Osteocyte (in vitro differentiated cells): ENCODE measurements at places on chromosomes 6 and 20. TPM values are rescaled to one million over a fixed set of nuclear protein-coding genes. Genes with fewer than 3 reads are reported as not detected.
A peak's percentile ranks its signal among the peaks of the same experiment; 100 is the strongest.

- H3K4me3 ChIP-seq: no peak overlapping the region
- H3K27me3 ChIP-seq: no peaks in the 10 kb centered on the region
- no peaks in the 10 kb centered on the region for H3K4me1 ChIP-seq
- no peak for DNase-seq
- no peaks in the 10 kb centered on the region for H3K36me3 ChIP-seq
These were observed 50.3 kb upstream of the TXNDC5 start for GRCh38 chr6:7960848-7961247.

DNA sequence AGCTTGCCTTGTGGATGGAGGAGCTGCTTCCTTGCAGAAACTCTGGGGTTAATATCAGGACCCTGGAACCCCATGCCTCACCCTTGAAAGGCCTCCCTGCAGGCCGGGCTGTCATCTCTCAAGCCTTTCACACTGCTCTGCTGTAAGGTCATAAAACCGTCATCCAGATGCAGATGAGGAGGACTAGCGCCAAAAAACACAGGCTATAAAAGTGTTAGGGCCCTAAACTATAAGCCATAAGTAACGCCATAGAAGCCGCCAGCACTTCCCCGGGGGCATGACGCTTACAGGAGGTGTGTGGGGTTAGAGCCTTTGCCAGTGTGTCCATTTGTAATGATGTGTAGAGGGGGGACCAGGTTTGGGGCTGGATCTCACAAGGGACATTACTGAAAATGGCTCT lies 47.6 kb downstream of the CDH4 start:
- H3K36me3 ChIP-seq: no peaks in the 10 kb centered on the region
- no peak overlapping the region for H3K4me3 ChIP-seq
- H3K4me1 ChIP-seq: peaks cover 12% of the 10 kb centered on the region
- DNase-seq: no peak
- H3K27me3 ChIP-seq: no peaks in the 10 kb centered on the region

GRCh38 chr6:26158581-26159356 lies 71.5 kb downstream of the HFE start:
- peaks cover 41% of the 10 kb centered on the region for H3K4me1 ChIP-seq
- peak overlapping the region; percentile 92 for H3K27ac ChIP-seq
- peaks cover 6% of the 10 kb centered on the region for H3K36me3 ChIP-seq
- DNase-seq: no peak
- H3K27me3 ChIP-seq: no peaks in the 10 kb centered on the region

GRCh38 chr20:14764511-14765369 lies 427.3 kb upstream of the FLRT3 start:
- no peak overlapping the region for H3K4me3 ChIP-seq
- no peak for DNase-seq
- H3K4me1 ChIP-seq: no peaks in the 10 kb centered on the region
- peaks cover 8% of the 10 kb centered on the region for H3K27me3 ChIP-seq
- no peaks in the 10 kb centered on the region for H3K36me3 ChIP-seq

The DEFB124 gene
- total RNA-seq: not detected in 2 replicates

DNA sequence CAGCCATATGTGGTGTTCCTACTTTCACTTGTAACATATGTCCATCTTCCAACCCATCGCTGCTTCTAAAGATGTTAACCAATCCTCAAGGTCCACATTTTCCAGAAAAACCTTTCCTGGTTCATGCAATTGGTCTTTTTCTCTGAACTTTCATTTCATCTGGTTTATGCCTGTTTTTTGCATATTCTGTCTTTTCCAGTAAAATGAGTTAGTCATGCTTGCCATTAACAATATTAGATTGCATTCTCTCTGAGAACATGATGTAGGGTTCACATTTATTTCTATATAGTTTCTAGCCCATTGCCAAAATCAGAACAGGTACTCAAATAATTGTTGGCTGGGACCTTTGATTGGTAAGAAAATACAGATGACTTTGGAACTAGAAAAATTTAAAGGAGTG lies 36.7 kb downstream of the HIVEP2 start:
- no peaks in the 10 kb centered on the region for H3K27me3 ChIP-seq
- peaks cover 12% of the 10 kb centered on the region for H3K36me3 ChIP-seq
- H3K4me1 ChIP-seq: peaks cover 27% of the 10 kb centered on the region
- peak overlapping the region; percentile 0 for H3K27ac ChIP-seq

- peaks cover 11% of the 10 kb centered on the region for H3K4me1 ChIP-seq
- H3K27me3 ChIP-seq: no peaks in the 10 kb centered on the region
- DNase-seq: no peak
- H3K27ac ChIP-seq: no peak overlapping the region
- no peaks in the 10 kb centered on the region for H3K36me3 ChIP-seq
These were observed 78.1 kb upstream of the EZR start for GRCh38 chr6:158897236-158897635.

DNA sequence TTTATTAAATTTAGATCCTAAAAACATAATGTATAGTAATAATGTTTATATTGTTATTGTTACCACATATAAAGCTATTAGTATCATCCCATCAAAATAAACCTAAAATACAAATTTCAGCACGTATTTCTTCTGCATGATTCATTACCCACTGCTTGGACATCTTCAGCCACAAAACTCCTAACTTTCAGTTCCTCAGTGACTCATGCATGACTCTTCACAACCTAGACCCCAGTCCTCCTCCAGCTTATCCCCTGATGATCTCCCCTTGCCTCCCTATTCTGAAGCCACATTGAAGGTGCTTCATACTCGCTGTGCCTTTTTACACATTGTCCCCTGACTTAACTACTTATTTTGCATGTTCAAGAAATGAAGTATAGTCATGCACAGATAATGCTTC lies 11.2 kb upstream of the GPRC6A start:
- H3K27ac ChIP-seq: no peak overlapping the region
- no peaks in the 10 kb centered on the region for H3K36me3 ChIP-seq
- DNase-seq: no peak
- H3K4me1 ChIP-seq: no peaks in the 10 kb centered on the region
- peaks cover 18% of the 10 kb centered on the region for H3K27me3 ChIP-seq
- no peak overlapping the region for H3K4me3 ChIP-seq

- no peak overlapping the region for H3K4me3 ChIP-seq
- no peaks in the 10 kb centered on the region for H3K4me1 ChIP-seq
- peaks cover 58% of the 10 kb centered on the region for H3K27me3 ChIP-seq
- no peak for DNase-seq
These were observed 18.0 kb upstream of the BRPF3 start for GRCh38 chr6:36178544-36178943.

DNA sequence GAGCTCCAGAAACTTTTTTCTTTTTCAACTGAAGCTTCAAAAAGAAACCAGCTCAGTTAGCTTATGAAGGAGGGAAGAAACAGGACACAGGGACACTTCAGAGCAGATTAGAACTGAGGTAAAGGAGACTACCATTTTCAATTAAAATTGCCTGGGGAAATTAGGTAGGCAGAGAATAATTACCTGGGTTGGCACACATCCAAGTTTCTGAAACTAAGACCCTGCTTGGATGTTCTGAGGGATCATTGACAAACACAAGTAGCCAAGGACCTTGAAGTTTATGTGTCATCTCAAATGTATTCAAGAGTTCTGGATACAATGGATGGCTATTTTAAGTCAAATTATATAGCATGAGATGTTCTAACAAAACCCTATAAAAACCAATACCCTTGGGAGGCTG lies 137.6 kb downstream of the PLCB4 start:
- no peaks in the 10 kb centered on the region for H3K27me3 ChIP-seq
- no peak overlapping the region for H3K27ac ChIP-seq
- peaks cover 2% of the 10 kb centered on the region for H3K36me3 ChIP-seq
- H3K4me3 ChIP-seq: no peak overlapping the region

- H3K36me3 ChIP-seq: no peaks in the 10 kb centered on the region
- H3K27me3 ChIP-seq: no peaks in the 10 kb centered on the region
- no peak for DNase-seq
- H3K4me3 ChIP-seq: peak overlapping the region; percentile 44
- H3K27ac ChIP-seq: no peak overlapping the region
These were observed 753 bp upstream of the FASTKD5 start for GRCh38 chr20:3160418-3160817.

GRCh38 chr20:25199473-25200260 lies 4.2 kb downstream of the ENTPD6 start:
- H3K27me3 ChIP-seq: no peaks in the 10 kb centered on the region
- peak overlapping the region; percentile 59 for H3K27ac ChIP-seq
- DNase-seq: no peak
- peak overlapping the region; percentile 30 for H3K4me3 ChIP-seq

DNA sequence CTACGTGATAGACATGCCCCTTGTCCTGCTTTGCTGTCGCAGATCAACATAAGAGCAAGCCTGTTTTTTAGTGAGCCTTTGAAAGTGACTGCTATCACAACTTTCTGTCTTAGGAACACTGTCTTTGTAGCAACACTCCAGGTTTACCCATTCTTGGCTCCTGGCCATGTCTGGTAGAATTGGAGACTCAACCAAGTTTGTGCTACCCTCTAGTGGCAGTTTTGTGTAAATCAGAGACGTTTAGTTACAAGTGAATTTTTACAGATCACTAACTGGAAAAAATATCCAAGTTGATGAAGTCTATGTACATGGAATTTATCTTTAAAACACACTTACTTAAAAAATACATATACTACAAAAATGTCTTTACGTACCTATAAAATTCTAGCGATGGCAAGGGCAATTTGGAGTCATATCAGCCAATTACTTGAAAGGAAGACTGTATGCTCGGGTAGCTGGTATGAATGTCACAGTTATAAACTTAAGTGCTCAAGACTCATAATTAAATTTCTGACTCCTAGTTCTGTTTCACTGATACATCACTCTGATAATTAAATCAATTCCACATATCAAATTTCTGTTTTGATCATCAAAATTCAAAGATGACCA lies 101.4 kb downstream of the ADGB start:
- no peaks in the 10 kb centered on the region for H3K36me3 ChIP-seq
- H3K4me3 ChIP-seq: no peak overlapping the region
- peak; percentile 85 for DNase-seq
- H3K27me3 ChIP-seq: peaks cover 35% of the 10 kb centered on the region
- no peak overlapping the region for H3K27ac ChIP-seq

DNA sequence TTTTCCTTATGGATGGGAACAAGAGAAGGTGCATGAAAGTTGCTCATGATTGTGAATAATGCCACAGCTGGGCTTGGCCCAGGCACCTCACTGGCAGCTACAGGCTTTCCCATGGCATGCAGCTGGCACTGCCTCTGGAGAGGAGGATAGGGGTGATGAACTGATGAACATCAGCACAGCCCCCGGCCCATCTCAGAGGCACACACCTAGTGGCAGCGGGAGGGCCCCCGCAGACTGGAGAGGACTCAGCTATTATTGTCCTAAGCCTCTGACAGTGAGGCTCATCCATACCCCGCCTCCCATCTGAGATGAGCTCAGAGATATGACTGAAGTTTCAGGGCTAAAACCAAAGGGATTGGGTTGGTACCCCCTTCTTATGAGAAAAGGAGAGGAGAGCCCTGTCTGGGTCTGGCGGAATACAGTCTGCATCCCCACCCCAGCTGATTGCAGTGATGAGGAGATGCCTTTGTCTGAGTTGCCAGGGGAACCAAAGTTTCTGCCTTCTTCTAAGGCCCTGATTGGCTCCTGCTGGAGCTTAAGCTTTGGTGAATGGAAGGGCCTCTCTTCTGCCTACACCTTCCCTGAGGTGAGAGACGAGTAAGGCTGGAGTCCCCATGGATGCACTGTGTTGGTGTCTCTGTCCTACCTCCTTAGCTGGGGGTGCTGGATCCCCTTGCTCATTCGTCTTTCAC lies 27.6 kb upstream of the EPB41L1 start:
- H3K4me1 ChIP-seq: peaks cover 16% of the 10 kb centered on the region
- H3K27ac ChIP-seq: no peak overlapping the region
- H3K4me3 ChIP-seq: no peak overlapping the region
- no peaks in the 10 kb centered on the region for H3K27me3 ChIP-seq
- no peaks in the 10 kb centered on the region for H3K36me3 ChIP-seq

The NEURL2 gene
- total RNA-seq: 7.3 and 7.4 TPM in 2 replicates

The FOXC1 gene
- total RNA-seq: 106 and 108 TPM in 2 replicates

The OR2B6 gene
- not detected in 2 replicates for total RNA-seq

DNA sequence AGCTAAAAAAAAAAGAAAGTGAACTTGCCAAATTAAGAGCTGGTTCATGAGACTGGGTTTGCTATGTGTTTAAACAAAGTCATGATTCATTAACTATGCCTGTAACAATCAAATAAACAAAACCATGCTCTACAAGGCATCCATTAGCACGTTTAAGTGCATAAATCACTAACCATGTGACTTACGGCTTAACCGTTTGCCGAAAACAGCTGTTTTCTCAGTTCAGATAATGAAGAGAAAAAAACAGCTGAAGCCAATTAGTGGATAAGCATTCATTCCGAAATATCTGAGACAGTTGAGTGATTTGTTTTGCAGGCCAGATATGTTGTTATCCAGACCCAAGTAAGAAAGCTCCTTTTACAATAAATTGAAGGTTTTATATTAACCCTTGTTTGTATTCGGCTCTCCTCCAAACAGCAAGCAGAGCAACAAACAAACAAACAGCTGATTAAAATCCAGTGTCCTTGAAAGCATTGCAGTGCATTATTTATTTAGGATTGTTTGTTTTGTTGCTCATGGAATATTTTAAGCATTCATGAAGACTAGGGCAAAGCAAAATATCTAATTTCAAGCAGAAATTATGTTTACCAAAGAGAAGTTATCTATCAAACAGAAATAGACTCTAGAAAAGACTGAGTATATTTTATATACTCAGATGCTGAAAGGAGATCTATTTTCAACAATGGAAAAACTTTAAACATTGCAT lies 343.5 kb downstream of the RFPL4B start:
- no peaks in the 10 kb centered on the region for H3K36me3 ChIP-seq
- H3K4me1 ChIP-seq: peaks cover 6% of the 10 kb centered on the region
- no peaks in the 10 kb centered on the region for H3K27me3 ChIP-seq
- DNase-seq: no peak
- H3K4me3 ChIP-seq: no peak overlapping the region
- H3K27ac ChIP-seq: no peak overlapping the region

DNA sequence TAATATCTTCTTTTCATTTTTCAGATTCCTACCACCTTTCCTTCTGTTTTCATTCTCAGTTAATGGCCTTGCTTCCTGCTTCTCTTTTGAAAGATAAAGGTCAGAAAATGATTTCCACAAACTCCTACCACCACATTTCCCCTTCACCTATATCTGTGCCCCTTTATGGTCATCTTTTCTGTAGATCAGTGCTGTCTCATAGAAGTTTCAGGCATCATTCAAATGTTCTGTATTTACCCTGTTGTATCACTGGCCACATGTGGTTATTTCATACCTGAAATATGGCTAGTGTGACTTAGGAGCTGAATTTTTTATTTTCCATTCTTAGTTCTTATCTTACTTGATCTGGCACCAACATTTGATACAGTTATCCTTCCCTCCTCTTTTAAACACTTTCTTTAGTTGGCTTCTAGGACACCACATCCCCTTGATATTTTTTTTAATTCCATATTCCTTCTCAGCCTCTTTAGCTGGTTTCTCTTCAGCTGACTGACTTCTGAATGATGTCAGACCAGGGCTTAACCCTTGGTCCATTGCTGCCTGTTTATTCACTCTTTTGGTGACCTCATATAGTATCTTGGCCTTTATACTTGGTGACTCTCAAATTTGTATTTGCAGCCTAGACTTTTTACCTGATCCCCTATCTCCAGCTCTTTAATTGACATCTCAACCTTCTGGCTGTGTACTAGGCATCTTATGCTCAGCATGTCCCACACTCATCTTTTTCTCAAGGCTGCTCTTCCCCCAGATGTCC lies 81.0 kb downstream of the ATRN start:
- H3K4me3 ChIP-seq: no peak overlapping the region
- H3K4me1 ChIP-seq: peaks cover 3% of the 10 kb centered on the region
- peaks cover 26% of the 10 kb centered on the region for H3K36me3 ChIP-seq
- H3K27me3 ChIP-seq: no peaks in the 10 kb centered on the region
- no peak overlapping the region for H3K27ac ChIP-seq
- no peak for DNase-seq

- peaks cover 45% of the 10 kb centered on the region for H3K4me1 ChIP-seq
- no peak overlapping the region for H3K4me3 ChIP-seq
- DNase-seq: no peak
- peak overlapping the region; percentile 92 for H3K27ac ChIP-seq
- H3K36me3 ChIP-seq: peaks cover 13% of the 10 kb centered on the region
These were observed 95.0 kb downstream of the THBS2 start for GRCh38 chr6:169158691-169159090.

The NNAT gene
- total RNA-seq: 14.7 and 14.9 TPM in 2 replicates

The RAD21L1 gene
- total RNA-seq: not detected in 2 replicates
